ENCODE measurements at places on chromosomes 11 and 22. TPM values are rescaled to one million over a fixed set of nuclear protein-coding genes. Genes with fewer than 3 reads are reported as not detected.

Gene C1QTNF5
- 126 TPM for total RNA-seq

Gene UCP2
- total RNA-seq: 16.5 TPM

Gene OR4P4
- not detected for total RNA-seq

Gene DDI1
- not detected for total RNA-seq

Gene UPK3A
- total RNA-seq: not detected

Gene MTMR3
- total RNA-seq: 30.1 TPM

Gene LINC01488
- total RNA-seq: not detected

Gene RASGRP2
- 2.3 TPM for total RNA-seq

Gene AP1B1
- 107 TPM for total RNA-seq

Gene SLC22A25
- total RNA-seq: not detected

Gene LIN7C
- total RNA-seq: 24.9 TPM

Gene LARGE2
- not detected for total RNA-seq

Gene FDX1
- total RNA-seq: 9.9 TPM

Gene MYO7A
- total RNA-seq: 3.6 TPM

- no peak for DNase-seq
These were observed 15.1 kb upstream of the SLC25A18 start for GRCh38 chr22:17548010-17548755.

- no peak for DNase-seq
These were observed 583.4 kb downstream of the SOX6 start for GRCh38 chr11:15772981-15773380.

GRCh38 chr11:128310676-128311445 is 276.5 kb downstream of the ETS1 start:
- no peak for DNase-seq

DNA sequence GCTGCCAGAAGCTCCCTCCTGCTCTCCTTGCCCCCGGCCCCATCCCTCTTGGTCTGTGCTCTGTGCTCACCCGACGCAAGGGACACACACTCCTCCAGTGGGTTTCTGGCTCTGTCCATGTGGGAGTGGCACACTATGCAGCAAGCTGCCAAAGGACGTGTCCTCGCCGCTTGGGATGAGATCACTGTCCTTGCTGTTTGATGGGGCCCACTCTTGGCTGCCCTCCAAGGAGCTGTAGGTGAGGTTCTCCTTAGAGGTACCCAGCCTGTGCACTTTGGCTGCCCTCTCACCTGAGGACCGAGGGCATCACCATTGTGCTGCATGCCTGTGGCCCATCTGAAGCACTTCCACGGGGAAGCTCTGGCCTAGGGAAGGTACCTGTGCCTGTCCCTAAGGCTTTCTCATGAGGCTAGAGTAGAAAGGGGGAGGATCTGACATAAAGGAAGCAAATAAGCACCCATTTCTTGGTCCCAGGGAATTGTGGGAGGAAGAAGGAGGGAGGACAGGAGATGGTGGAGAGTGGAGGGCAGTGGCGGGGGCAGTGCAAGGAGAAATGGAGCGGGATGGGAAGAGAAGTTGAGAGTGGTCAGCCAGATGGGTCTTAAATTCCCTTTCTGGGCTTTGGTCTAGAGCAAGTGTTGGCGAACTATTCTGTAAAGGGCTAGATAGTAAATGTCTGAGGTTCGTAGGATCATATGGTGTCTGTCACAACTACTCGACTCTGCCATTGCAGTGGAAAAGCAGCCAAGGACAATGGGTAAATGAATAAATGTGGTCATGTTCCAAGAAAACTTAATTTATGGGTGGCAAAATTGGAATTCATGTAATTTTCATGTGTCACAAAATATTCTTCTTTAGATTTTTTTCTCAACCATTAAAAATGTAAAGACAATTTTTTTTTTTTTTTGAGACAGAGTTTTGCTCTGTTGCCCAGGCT is 47.0 kb upstream of the AMPD3 start:
- DNase-seq: no peak

DNA sequence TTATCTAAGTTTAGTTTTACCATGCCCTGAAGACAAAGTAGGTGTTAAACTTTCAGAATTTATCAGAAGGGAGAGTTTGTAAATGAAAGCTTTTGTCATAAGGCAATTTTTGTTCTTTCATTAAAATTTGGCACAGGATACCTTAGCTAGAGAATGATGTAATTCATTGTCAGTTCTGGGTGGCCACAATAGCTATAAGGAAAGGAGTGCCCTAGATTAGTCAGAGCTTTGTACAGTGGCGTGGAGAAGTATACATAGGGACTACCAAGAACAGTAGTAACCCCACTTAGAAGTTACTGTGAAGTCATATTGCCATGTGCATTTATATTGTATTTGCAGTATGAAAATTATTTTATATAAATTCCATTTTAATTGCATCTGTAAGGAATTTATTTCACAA is 126.3 kb upstream of the CARD18 start:
- peak; percentile 31 for DNase-seq

GRCh38 chr11:441418-442274 is at the start of gene ANO9:
Gene ANO9, minus strand, starts transcription at chr11:442011. Its CDS starts 85 bp downstream, at chr11:441926.
- DNase-seq: no peak

DNA sequence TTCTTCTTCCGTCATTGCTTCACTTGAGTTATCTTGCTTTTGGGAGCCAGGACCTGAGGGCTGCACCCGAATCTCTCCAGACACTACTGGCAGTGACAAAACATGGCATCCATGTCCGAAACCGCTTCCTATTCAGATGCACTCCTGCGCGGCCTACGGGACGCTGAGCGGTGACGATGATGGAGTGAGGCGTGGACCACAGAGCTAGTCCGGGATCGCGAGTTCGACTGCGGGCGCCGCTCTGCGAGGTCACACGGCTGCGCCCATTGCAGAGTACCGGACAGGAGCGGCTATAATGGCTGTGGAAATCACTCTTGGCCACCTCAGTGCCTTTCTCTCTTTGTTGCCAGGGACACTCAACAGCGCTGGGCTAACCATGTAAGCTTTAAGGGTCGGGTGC is 453.8 kb upstream of the CNTN5 start:
- no peak for DNase-seq

GRCh38 chr22:46937939-46938338 is 175.5 kb downstream of the TBC1D22A start:
- no peak for DNase-seq

DNA sequence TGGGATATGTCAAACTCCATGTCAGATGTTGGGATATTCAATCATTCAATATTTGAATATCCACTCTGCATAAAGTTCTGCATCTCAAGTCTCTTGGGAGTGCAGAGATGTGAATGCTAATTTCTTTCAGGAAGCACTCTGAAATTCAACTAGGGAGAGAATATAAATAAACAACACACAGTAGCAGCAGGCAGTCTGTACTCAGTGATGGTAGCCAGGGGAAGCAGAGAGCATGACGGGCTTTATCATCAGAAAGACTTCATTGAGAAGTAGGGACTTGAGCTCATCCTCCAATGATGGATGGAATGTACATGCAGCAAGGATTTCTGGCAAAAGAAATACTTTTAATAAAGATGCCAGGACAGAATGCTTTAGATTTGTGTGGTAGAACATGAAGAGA is 9.8 kb upstream of the TEAD1 start:
- no peak for DNase-seq

GRCh38 chr22:41524251-41524661 is 20.0 kb downstream of the POLR3H start:
- DNase-seq: peak; percentile 29

GRCh38 chr22:45784357-45785277 is 113.0 kb downstream of the ATXN10 start:
- DNase-seq: no peak

DNA sequence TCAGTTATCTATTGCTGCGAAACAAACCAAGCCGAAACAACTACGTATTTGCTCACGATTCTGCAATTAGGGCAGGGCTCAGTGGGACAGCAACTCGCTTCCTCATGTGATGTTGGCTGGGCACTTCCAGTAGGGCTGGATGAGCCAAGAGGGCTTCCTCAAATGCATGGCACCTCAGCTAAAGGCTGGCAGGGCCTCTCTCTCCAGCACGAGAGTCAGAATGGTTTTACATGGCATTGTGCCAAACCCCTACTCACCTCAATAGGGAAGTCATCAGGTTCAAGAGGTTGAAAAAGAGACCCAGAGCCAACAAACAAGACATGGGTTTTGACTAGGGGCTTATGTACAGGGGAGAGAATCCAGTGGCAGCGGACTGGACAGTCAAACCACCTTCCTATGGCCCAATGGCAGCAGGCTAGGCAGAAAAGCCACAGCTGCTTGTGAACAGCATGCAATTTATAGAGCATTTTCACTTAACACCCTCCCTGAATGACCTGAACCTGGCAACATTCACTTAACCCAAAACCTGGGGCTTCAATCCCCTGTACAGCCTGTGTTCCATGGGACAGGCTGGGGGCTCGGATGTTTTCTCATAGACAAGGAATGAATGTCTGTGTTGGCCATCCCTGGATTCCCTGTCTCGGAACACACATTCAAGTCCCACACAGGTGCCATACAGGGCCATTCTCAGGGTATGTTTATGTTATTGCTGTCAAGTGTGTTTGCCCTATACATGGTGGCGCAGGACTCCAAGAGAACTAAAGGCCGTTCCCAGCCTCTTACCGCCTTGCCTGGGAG is 154.2 kb upstream of the NAV2 start:
- DNase-seq: no peak

DNA sequence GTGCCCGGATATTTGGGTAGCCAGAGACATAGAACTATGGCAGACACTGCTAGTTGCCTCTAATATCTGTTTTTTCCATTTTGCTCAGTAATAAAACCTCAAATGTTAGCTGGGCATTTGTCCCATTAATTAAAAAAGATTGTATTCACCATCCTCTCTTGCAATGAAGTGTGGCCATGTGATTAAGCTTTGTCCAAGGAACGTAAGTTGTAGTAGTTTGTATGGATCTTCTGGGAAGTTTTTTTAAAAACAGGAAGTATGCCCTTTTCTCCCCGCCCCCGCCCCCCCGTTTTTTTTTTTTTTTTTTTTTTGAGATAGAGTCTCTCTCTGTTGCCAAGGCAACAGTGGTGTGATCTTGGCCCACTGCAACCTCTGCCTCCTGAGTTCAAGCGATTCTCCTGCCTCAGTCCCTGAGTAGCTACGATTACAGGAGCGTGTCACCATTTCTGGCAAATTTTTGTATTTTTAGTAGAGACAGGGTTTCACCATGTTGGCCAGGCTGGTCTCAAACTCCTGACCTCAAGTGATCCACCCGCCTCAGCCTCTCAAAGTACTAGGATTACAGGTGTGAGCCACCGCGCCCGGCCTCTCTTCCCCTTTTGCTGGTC is 1.7 kb upstream of the TMEM135 start:
- no peak for DNase-seq

GRCh38 chr11:108302121-108302785 is 79.4 kb downstream of the ATM start:
- DNase-seq: no peak

DNA sequence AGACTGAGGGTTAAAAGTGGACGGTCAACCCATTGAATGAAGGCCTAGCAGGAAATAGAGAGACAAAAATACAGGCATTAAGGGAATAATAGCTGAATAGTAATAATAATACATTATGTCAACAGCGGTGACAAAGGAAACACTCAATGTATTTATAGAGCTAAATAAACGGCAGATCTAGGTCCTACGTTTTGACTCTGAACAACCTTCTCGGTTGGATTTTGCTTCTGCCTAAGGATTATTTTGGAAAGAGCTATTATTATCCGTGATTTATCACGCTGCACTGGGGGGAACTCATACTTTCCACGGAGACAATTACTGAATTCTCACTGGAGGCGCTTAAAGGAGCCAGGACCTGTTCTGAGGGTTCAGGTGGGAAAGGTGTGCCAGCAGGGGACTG is 118.2 kb upstream of the KIRREL3 start:
- DNase-seq: no peak

DNA sequence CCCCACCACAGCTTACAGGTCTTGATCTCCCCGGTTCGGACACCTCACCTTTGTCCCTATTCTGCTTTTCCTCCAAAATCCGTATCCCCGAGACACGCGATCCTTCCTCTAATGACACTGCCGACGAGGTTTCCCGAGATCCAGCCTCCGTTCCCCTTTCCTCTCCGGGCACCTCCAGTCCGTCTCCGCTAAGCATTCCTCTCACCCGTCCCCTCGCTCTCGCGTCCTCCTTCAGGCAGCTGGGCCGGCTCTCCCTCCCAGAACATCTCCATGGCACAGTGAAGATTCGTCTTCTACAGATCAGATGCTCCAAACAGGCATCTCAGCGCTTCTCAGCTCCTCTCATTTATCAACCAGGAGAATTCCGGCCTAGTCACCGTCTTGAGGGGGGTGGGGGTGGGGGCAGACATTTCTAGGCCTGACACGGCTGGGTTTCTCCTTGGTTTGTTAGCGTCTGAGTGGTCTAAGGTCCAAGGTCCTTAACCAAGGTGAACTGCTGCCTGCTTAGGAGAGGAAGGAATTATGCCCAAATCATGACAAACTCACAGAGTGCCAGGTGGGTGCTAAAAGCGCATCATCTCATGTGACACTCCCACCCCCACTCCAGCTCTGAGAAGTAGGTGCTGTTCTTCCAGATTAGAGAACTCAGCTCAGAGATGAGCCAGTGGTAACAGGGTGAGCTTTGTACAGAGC is at the start of gene SPTBN2:
Gene SPTBN2 (minus strand): TSS at position 524 of the 693 bp plus-strand sequence. CDS start 7,976 bp downstream, outside the sequence.
- DNase-seq: no peak

- DNase-seq: no peak
These were observed 47.5 kb upstream of the PICALM start for GRCh38 chr11:86116386-86116726.

DNA sequence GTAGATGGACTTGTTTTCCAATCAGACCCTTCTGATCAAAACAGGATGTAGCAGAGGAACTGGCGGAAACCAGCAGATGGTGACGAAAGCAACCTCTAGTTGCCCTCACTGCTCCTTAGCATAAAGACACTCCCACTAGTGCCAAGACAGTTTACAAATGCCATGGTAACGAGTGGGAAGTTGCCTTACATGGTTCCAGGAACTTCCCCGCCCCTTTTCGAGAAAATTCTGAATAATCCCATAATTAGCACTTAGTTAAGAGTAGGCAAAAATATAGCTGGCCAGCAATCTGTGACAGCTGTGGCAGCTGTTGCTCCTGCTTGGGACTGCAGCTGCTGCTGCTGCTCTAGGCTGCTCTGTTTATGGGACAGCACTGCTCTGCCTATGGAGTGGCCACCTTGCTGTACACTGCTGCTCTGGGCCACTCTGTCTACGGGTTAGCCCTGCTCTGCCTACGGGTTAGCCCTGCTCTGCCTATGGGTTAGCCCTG is 33.4 kb upstream of the SORL1 start:
- no peak for DNase-seq

GRCh38 chr22:44426981-44427380 is 71.1 kb downstream of the RTL6 start:
- DNase-seq: no peak

DNA sequence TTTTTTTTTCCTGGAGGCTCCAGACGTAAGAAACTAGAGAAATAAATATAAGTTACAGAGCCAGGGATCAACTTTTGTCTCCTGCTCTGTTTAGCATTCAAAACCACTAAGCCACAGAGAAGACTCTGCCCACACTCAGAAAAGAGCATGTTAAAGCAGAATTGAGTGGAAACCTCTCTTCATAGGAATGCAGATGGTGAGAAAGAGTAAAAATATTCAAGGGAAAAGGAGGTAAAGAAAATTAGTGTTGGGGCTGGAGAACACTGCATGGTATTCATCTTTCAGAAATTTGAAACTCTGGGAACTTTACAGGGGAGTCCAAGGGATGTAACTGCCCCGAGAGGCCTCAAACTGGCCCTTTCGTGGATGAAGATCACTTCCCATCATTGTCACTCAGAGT is 65.1 kb downstream of the CLMP start:
- DNase-seq: no peak

- no peak for DNase-seq
These were observed 78.0 kb downstream of the MYEOV start for GRCh38 chr11:69371731-69372588.

- no peak for DNase-seq
These were observed 11.5 kb downstream of the RPL27A start for GRCh38 chr11:8694137-8694536.

GRCh38 chr11:44681698-44682097 is 45.1 kb upstream of the TSPAN18 start:
- peak; percentile 80 for DNase-seq

GRCh38 chr11:62236187-62236586 is 5.9 kb upstream of the SCGB1D2 start:
- DNase-seq: no peak

Measured in endothelial cell of umbilical vein (primary cell).